Smooth muscle cell of the pulmonary artery (primary cell): ENCODE measurements at places on chromosomes 2 and 18. TPM values are rescaled to one million over a fixed set of nuclear protein-coding genes. Genes with fewer than 3 reads are reported as not detected.

The REEP1 gene
- total RNA-seq = 0.07 and 0.33 TPM in 2 replicates

The DSG4 gene
- total RNA-seq = not detected in 2 replicates

The SH3YL1 gene
- total RNA-seq = 45.4 and 57.3 TPM in 2 replicates

The RUFY4 gene
- not detected in 2 replicates for total RNA-seq

The CCDC141 gene
- 0.53 and 0.78 TPM in 2 replicates for total RNA-seq

The ASB18 gene
- not detected in 2 replicates for total RNA-seq

The FTCDNL1 gene
- 0.59 and 1.4 TPM in 2 replicates for total RNA-seq

The OR6B2 gene
- not detected in 2 replicates for total RNA-seq

The SOX11 gene
- 0.03 and 0.52 TPM in 2 replicates for total RNA-seq
